ENCODE measurements at places on chromosomes 6 and 20.
A peak's percentile ranks its signal among the peaks of the same experiment; 100 is the strongest.

DNA sequence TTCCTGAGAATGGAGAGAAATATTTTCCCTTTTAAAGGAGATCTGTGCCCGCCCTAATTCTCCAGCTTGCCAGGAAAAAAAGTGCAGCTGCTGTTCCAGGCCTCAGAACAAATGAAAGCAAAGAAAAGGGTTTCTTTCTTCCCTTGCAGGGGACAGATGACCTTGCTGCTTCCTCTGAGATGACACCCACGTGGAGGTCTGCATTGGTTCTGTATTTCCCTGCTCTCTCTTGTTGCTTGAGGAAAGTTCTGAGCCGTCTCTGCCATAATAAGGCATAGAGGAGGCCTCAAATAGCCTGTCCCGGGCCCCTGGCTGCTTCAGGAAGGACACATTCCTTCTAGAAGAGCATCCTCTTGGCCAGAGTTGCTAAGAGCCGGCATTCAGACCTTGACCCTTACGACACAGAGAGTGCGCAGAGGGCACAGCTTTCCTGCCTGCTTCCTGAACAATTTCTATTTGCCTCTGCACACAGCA is 501.8 kb upstream of the SULF2 start:
- DNase-seq = no peak

DNA sequence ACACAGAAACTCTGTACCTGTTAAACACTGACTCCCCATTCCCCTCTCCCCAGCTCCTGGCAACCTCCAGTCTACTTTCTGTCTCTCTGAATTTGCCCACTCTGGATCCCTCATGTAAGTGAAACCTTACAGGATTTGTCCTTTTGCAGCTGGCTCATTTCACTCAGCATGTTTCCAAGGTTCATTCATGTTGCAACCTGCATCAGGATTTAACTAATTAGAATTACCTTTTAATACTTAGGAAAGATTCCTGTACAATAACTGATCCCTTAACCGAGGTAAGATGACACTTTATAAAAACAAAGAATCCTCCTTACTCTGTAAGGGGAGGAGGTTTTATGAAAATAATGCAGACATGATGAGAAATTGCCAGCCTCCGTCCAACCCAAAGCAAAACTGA is 113.1 kb upstream of the MTHFD1L start:
- no peak for DNase-seq

DNA sequence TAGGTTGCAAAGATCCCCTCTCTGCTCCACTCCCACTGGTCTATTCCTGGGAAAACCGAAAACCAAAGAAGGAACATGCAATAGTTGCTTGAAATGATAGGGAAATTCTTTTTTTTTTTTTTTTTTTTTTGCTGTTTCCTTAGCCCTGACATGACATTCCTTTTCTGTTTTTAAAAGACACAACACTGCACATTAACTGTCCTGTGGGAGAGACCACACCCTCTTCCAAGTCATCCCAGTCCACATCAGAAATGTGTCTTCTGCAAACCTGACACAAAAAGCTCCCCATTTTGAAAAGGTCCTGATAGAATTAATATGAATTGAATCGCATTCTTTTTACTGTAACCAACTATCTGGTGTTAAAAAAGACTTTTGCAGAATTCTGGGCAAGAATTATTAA is 43.4 kb upstream of the RIPOR2 start:
- no peak for DNase-seq

GRCh38 chr6:1346558-1347091 is 34.7 kb downstream of the FOXQ1 start:
- DNase-seq = no peak

GRCh38 chr6:47362857-47363461 is 53.3 kb upstream of the TNFRSF21 start:
- no peak for DNase-seq

GRCh38 chr6:2738373-2738979 is 12.2 kb downstream of the MYLK4 start:
- DNase-seq = peak; percentile 14

GRCh38 chr6:3385660-3386151 is 71.1 kb downstream of the SLC22A23 start:
- no peak for DNase-seq

DNA sequence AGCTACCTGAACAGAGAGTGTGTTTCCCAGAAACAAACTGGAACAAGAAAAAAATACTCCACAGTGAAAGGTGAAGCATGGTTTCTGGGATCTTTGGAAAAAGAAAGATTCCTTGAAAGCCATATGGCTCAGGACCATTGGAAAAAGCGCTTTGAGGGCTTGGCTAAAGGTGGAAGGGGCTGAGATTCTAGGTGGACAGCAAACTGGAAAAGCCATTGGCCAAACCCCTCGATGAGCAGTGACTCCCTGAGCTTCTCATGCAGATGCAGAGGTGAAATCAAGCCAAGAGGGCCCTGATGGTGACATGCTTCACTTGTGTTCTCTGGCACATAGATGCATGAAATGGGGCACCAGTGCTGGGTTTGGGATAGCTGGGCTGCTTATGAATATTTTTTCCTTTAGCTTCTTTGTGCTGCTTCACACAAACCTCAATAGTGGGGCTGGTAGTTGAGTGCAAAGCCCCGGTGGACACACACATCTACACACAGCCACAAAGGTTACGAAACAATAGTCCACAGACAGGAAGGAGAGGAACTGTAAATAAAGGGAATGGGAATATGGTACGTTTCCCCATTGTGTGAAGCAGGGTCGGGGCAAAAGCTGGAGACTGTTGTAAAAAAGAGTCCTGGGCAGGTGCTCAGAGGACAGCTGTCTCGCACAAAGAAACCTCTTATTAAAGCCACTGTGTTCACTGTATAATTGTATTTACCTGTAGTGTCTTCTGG is 117.8 kb downstream of the FOXA2 start:
- DNase-seq = no peak

DNA sequence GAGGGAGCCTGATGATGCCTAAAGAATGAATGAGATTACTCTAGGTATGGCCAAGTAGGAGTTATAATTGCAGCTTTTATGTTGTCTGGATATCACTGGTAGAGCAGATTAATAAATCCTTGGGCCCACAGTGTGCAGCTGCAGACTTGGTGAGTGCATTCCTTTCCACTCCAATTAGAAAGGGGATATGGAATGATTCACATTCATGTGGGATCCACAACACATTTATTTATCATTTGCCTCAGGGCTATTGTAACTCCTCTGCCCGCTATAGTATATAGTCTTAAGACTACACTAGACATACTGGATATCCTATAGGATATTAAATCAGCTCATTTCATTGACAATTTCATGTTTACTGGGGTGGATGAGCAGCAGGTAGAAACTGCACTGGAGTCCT is 11.6 kb upstream of the HLA-G start:
- no peak for DNase-seq

DNA sequence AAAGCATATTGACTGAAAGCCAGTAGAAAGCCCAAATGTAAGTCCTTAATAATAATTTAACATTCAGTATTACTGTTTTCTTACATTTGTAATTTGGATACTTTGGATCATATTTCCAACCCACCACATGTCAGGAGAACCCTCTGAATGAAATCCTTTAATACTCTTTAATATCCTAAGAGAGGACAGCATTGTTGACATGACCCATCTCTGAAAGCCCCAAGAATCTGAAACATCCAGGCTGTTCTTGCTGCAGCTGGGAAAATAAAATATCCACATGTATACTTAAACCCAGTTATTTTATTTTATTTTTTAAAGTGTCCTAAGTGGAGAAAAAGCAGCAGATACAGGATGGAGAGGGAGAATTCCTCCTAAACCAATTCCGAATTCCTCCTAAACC is 130.8 kb upstream of the RIPOR2 start:
- DNase-seq = no peak

DNA sequence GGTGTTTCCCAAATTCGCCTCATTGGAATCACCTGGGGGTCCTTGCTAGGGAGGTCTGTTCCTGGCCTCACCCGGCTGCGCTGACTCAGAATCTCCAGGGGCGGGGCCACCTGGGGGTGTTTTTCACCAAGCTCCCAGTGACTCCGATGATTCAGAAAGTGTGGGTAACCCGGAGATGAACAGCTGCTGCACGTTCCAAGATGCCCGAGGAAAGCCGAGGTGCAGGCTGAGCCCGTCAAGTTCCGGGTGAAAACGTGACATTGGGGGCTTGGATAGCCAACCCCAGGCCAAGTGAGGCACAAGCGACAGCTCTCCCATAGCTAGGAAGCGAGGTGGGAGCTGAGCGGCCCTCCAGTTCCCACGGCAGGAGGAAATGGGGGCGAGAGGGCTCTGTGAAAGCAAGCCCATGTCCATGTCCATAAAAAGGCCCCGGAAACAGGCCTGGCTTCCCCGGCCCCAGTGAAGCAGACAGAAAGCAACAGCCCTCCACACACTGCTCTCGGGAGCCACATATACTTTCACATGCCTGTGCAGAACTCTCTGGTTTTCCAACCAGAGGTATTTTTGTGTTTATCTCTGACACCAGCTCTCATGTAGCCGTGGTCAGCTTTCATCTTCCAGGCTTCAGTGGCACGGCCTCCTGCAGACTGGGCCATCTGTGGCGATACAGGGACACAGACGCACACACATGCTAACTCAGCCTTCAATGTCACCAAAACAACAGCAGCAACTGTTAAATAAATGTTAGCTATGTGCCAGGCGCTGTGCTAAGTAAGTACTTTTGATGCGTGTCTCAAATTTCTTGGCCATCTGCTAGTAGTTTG is 90.7 kb upstream of the CCDC28A start:
- no peak for DNase-seq

GRCh38 chr6:42038811-42039408 is 11.4 kb upstream of the TAF8 start:
- no peak for DNase-seq

DNA sequence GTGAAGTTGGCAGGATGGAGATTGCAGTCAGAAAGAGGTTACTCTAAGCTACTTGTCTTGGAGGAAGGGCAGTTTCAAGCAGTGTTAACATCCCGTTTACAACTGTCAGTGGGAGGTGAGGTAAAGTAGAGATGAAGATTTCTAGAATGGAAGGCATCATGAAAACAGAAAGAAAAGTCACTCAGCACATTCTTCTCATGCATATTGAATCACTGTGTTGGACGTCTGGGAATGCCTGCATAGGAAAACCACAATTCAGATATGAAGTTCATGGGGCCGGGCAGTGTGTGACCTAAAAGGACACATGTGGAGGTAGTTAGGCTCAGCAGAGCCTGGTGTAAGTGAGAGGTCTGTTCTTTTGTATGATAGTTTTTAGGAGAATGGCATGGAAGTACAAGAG is 73.5 kb upstream of the LAMP5 start:
- DNase-seq = no peak

- peak; percentile 51 for DNase-seq
Observed at GRCh38 chr6:158649289-158650143, at the start of gene SYTL3. TSS of gene SYTL3 (plus strand) at chr6:158650054. CDS start at chr6:158663269, 13,215 bp downstream.

Data from stimulated activated CD4-positive, alpha-beta T cell treated with anti-CD3 and anti-CD28 coated beads, Interleukin-1b, Interleukin-23, amount 100 ng/mL, for 1 hour (primary cell).